ENCODE measurements at places on chromosomes 3 and 15.
A peak's percentile ranks its signal among the peaks of the same experiment; 100 is the strongest.

DNA sequence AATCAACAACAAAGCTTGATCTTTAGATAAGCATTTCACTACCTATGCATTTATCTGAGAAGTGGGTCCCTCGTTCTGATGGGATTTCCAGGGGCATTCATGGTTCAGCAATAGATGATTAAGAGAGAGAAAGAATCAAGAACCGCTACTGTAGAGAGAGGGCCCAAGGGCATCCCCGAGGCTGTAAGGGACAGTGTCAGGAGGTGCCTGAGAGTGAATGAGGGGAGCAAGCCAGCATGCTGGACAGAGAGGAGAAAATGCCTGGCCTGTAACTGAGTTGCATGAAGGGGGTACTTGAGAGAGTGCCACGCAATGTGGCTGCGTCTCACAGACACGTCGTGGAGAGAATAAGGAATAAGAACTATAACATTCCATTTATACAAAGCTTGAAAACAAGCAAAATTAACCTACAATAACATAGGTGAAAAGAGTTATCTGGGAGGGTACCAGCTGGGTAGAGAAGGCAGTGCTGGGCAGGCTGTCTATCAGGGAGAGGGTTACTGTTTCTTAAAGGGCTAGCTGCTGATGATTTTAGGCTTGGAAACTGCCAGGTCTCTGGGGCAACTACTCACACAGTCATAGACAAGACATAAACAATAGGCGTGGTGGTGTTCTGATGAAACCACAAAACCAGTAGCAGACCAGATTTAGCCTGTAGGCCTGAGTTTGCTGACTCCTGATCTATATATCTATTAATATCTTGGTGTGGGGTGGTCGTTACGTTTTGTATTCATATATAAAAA lies 374.6 kb upstream of the CFAP20DC start:
- no peak for DNase-seq

- DNase-seq, result no peak
Observed at GRCh38 chr15:27743638-27744037, 355.5 kb downstream of the OCA2 start.

DNA sequence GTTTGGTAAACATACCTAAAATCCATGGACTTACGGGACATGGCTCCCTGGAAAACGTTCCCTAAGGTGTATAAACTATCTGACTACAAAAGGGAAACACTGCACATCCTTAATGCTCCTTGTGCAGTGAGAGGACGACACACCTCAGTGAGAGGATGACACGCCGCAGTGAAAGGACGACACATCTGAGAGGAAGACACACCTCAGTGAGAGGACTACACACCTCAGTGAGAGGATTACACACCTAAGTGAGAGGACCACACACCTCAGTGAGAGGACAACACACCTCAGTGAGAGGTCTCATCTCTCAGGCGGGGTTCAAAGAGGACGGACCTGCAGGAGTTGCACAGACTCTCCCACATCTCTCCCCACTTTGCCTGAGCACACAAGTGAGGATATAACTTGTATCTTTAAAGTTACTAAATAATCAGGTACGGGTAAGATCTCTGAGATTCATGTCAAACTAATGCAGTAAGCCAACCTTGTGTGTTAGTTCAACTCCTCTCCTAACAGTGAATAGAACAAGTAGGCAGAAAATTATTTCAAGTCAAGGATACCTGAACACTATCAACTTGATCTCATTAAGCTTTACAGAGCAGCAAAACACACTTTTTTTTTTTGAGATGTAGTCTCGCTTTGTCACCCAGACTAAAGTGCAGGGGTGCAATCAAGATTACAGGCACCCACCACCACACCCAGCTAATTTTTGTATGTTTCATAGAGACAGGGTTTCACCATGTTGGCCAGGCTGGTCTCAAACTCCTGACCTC lies 32.1 kb downstream of the HERC2 start:
- no peak for DNase-seq

GRCh38 chr3:108100906-108101660 lies 10.3 kb upstream of the CD47 start:
- peak; percentile 75 for DNase-seq

GRCh38 chr3:154280161-154280560 lies 44.1 kb downstream of the DHX36 start:
- DNase-seq, result no peak

- DNase-seq, result no peak
Observed at GRCh38 chr3:187952849-187953248, 201.1 kb upstream of the LPP start.

DNA sequence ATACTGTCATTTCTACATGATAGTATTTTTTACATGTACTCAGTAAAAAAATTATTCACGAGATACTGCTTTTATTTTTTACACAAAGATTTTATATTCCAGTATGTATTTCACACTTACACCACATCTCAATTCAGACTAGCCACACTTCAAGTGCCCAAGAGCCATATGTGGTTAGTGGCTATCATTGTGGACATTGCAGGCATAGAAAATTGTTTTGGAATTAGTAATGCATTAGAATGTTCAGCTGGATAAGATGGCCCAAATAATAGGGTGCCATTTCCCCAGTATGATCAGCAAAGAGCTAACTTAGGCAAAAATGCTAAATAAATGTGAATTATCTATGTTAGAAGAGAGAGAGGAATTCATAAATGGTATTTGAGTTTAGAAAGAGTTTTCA lies 203.8 kb upstream of the MCTP2 start:
- no peak for DNase-seq

GRCh38 chr15:81376231-81376630 lies 2.2 kb upstream of the TMC3 start:
- no peak for DNase-seq

DNA sequence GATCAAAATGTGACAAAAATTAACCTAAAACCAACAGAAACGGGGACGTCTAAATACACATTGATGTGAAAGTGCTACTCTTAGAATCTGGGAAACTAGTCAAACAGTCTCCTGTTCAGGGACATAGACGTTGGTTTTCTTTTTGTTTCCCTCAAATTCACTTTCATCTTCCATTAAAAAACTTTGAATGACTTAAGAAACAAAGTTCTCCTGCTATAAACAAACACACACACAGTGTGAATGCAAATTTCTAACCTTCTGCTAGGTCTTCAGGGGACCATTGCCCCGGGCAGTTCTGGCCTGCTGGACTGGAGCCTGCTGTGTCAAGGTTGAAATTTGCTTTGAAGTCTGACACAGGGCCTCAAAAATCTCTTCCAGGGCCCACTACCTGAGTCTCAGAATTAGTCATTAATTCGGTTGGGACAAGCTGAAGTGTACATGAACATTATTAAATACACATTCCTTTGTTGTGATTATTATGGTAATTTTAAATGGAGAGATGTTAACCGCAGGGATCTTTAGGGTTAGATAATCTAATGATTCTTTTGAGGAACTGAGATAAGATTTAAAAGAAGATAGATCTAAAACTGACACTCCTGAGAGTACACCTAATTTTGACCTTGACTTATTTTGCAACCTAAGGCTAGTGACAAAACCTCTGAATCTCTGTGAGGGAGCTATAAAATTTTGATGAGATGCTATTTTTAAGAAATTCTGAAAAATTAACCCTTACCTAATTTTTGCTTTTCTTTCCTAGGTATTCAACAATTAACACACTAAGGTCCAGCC lies 1260.4 kb downstream of the ROBO1 start:
- no peak for DNase-seq

- no peak for DNase-seq
Observed at GRCh38 chr3:17122758-17123157, 238.0 kb downstream of the PLCL2 start.

All from T-helper 1 cell (primary cell).